HCEC 1CT (cell line): ENCODE measurements at places on chromosomes 5 and 9.

- peak; percentile 81 for DNase-seq
Observed at GRCh38 chr5:96219580-96220281, 213.3 kb downstream of the PCSK1 start.

- no peak for DNase-seq
Observed at GRCh38 chr5:167937635-167937998, 353.8 kb upstream of the WWC1 start.

GRCh38 chr9:107870927-107871680 lies 381.5 kb upstream of the KLF4 start:
- DNase-seq = no peak

- no peak for DNase-seq
Observed at GRCh38 chr5:1779021-1779680, 20.5 kb downstream of the MRPL36 start.

DNA sequence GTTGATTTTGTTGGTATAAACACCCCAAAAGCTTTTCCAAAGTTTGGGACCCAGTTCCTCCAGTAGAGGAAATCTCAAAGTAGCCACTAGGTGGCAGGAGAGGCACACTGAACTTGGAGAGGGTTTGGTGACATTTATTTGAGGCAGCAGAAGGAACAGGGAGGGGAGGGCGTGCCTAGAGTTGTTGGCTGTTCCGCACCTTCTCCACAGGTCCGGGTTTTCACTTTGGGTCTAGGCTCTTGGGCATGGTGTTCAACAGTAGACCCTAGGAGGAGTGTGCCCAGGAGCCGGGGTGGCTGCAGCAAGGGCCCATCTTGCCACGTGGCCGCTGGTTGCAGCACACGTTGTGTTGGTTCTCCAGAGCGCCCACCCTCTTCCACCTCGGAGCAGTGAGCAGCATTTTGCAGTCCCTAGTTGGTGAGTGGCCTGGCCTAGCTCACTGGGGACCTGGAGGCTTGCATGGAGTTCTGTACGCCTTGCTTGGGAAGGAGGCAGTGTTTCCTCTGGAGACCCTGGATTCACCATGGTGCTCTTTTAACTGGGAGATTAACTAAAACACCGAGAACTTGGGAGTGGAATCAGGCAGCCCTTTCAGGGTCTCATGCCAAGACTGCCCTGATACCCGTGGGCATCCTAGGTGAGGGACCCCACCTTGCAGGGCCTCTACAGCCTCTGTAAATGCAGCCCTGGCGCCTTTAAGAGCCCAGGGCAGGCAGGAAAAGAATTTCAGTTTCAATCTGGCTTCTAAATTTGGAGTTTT lies 28.2 kb downstream of the PTPA start:
- DNase-seq = peak; percentile 84

- DNase-seq = no peak
Observed at GRCh38 chr5:142204219-142204618, 95.6 kb downstream of the NDFIP1 start.

DNA sequence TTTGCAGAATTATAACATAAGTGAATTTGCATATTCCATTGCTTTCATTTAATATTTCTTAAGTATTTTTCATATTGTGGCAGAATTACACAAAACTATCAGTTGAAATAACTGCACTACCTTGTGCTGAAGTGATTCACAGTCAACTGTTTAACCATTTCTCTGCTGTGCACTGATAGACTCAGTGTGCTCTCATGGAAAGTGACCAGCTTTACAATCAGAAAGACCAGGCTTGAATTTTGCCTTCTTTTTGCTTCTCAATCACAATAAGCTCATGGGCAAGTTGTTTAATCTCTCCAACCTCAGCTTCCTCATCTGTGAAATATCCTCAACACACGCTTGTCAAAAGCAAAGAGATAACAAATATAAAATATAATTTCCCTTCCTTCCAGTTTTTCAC lies 18.3 kb downstream of the CDK5RAP2 start:
- no peak for DNase-seq

DNA sequence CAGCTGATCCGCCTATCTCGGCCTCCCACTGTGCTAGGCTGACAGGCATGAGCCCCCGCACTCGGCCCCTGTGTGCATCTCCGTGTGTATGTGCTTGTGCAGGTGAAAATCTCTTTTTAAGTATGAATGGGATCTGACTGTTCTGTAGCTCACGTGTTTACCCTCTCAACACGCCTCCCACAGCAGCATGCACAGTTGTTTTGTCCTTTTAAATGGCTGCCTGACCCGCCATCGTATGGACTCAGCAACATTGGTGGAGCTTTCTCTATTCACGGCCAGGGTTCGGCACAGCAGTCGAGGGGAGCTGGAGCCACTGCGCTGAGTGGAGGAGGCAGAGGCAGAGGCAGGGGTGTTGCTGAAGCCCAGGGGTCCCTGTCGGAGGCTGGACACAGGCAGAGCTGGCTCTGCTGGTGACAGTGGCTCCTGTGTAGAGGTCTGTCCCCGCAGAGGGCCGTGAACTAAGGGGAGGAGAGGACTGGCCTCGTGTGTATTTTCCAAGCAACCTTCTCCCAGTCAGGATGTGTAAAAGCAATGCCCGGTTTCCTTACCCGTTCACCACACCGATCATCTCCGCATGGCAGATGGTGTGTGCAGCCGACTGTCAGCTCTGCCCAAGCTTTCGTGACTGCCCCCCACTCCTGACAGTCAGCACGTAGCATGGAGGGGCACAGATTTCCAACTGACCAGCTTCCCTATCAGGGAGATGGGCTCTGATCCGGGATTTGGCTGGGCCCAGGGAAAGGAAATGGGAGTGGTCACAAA lies 37.3 kb downstream of the MRPL36 start:
- no peak for DNase-seq

DNA sequence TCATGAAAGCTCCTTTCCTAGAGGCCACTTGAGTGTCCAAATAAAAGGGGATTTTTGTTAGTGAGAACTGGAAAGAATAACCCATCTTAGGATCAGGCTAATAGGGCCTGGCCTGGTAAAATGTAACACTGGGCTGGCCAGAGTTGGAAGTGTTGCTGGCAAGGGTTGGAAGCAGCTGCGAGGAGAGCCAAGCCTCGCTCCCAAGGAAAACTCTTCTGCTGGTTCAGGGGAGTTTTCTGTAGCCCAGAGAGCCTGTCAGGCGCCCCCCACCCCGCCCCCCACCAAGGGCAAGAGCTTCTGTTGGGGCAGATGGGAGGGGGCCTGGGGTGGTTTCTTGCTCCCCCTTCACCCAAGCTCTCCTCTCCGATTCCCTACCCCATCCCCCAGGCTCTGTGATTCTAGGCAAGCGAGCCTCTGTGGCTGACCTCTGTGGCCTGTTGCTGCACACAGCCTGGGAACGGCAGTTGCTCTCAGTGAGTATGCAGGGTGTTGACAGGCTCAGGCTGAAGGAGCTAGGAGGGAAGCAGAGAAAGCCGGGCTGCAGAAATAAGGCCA lies 547.8 kb downstream of the CCDC171 start:
- DNase-seq = peak; percentile 64

DNA sequence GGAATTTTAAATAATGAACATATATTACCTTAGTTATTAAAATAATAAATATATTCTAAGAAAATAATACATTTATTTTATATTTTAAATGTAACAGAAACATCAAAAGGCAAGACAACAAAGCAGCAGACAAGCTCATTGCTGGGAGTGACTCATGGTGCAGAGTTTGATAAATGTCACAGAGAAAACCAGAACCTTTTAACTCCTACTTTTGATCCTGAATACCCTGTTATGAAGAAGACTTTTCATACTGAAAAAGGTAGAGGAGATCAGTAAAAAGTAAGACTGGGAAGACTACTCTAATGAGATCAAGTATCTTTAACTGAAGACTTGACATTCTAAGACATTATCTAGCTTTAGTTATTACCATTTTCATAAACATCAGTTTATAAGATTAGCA lies 99.0 kb upstream of the GNA14 start:
- DNase-seq = peak; percentile 26

DNA sequence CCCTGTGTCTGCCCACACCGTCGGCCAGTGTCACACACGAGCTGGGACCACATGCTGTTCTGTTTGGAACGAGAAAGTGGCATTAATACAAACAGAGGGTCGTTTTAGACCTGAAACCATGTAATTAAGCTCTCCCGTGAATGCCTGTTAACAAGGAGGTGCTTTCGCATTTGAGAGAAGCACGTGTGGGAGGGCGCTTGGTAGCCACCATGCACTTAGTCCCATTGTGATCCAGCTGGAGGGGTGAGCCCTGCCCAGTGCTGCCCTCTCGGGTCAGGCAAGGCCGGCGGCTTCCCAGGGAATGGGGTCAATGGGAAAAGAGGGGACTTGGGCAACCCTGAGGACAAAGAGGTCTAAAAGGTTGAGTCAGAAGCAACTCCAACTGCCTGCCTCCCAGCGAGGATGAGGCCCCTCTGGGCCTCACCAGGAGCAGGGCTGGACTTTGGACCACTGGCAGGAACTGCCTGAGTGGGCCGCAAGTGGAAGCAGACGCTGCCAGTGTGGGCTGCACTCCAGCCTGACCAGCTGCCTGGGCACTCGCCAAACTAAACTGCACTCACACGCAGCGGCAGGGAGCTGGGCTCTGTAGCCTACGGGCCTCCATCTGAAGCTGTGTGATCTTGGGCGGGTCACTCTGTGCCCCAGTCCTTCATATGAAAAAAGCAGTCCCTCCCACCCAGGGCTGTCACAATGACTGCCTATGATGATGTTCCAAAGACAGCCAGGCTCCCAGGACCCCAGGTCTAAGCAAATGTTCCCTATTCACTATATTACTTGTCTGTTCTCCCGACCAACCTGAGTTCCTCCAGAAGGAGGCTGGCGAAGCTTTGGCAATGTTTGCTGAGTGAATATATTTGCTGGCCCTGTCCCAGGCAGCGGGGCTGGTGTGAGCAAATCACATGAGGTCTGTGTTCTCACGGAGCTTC lies 195.7 kb downstream of the CDK5RAP2 start:
- DNase-seq = no peak

- peak; percentile 39 for DNase-seq
Observed at GRCh38 chr5:41465493-41466171, 44.8 kb downstream of the PLCXD3 start.
